GM04503 (cell line): ENCODE measurements at places on chromosomes 5 and 9.

DNA sequence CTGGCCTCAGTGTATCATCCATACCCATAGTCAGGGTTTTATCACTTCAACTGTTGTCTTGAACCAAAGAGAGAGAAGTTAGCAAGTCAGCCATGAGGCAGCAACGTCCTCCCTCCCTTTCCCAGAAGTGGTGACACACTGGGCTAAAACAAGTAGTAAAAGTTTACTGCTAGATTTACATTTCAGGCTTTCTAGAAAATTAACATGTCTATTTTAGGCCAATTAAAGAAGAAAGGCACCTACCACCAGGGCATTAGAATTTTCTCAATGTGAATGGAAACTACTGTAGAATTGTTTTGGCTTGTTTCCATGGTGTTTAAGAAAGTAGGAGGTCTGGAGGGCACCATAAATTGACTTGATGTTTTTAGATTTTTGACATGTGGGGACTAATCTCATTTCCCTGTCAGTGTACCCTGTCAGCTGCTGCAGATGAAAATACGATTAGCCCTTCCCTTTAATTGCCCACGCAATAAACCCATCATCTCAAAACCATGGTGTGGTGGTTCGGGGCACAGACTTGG is 121.8 kb upstream of the ELL2 start:
- DNase-seq: peak; percentile 47

DNA sequence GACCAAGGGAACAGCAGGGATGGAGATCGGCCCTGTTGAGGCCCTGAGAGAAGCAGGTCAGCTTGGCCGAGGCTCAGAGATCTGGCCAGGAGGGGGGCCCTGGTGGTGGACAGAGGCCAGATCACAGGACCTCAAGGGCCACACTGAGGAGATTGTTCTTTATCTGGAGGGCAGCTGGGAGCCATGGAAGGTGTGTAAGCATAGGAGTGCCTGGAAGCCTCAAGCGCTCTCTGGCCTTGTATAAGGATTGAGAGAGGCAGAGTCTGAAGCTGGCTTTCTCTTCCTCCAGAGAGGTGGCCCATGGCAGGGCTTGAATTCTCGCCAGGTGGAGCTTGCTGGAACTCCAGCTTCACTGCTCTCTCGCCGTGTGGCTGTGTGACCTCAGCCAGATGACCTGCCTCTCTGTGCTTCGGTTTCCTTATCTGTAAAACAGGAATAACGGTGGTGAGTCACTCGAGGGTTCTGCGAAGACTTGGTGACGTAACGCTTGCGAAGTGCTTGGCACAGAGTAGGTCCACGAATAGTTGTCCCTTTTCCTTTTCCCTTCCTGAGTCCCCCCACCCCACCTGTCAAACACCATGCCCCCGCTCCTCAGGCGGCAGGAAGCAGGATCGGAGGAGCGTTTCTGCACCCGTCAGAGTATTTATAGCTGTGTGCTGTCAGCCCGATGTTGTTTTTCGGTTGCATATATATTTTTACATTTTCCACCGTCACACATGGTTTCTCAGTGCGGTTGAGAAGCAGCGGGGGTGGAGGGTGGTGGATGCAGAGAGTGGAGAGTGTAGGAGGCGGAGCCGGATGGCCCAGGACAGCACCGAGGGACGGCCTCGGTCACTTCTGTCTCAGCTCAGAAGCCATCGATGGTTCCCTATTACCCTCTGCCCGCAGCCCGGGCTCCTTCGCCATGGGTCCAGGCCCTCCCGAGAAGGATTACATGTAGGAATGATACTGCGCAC is 17.0 kb upstream of the CRB2 start:
- no peak for DNase-seq

- no peak for DNase-seq
Measured at GRCh38 chr5:57172466-57173318, 1.2 kb upstream of the GPBP1 start.

GRCh38 chr5:5881294-5881693 is 458.8 kb downstream of the ICE1 start:
- DNase-seq: no peak

DNA sequence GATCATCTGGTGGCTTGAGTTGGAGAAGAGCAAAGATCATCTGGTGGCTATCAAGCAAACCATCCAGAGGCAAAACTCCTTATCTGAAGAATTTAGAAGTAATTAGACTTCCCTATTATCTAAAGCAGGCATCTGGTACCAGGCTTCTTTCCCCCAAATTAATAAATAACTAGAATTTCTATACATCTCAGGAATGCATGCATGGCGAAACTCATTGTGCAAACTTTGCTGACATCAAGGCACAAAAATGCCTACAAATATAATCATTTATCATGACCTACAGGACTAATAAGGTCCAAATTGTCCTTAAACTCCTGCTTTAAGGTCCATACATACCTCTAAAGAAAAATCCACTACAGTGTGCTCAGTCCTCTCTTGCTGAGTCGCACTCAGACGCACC is 6.0 kb downstream of the OR13D1 start:
- no peak for DNase-seq

GRCh38 chr5:134503088-134503936 is 22.2 kb upstream of the JADE2 start:
- DNase-seq: peak; percentile 95

- no peak for DNase-seq
Measured at GRCh38 chr5:118249386-118249785, 739.0 kb downstream of the DTWD2 start.

GRCh38 chr9:137058521-137059234 is 4.8 kb upstream of the ENTPD2 start:
- no peak for DNase-seq

DNA sequence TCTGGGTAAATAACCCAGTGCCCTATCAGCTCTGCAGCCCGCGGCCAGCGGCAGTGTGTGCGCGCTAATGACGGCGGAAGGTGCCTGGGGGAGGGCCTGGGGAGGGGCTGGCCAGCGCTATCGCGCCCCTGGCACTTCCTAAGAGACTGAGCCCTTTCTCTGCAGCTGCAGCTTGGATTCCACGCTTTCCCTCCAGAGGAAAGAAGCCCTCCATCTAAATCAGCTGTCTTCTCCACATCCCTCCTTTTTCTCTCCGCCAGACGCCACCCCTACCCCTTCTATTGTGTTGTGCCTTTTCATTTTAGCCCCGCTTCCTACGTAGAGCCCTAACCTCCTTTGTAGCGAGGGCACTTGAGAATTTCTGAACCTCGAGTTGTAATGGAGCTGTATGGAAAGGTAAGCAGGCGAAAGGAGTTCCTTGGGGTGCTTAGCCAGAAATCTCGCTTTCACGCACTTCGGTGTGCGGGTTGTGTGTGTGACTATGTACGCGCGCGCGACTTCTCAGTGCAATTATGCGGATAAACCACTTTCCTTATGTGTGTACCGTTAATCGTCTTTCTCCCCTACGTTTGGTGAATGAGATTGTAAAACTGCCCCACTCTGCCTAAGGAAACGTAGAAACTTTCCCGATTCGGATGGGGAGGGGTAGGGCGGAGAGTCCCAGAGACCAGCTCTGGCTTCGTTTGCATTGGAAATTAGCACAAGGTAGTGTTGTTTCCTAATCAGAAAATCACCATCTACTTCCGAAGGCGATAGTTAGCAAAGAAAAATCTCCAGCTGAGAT is 664 bp upstream of the RAB3C start:
- no peak for DNase-seq

DNA sequence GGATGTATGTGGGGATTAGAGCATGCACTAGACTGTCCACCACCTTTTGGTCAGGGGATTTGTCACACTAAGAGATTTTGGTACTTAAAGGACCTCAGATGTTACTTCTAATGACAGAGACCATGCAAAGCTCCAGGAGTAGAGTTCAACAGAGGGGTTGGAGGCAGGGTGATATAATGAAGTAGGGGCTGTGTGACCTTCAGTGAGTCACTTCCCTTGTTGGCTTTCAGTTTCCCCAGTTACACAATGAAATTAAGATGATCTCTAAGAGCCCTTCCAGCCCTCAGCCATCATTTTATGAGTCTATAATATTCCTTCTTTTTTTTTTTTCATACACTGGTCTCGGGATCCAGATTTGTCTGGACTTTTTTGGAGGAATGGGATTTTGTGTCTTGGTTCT is 26.8 kb downstream of the GLRA1 start:
- DNase-seq: no peak

DNA sequence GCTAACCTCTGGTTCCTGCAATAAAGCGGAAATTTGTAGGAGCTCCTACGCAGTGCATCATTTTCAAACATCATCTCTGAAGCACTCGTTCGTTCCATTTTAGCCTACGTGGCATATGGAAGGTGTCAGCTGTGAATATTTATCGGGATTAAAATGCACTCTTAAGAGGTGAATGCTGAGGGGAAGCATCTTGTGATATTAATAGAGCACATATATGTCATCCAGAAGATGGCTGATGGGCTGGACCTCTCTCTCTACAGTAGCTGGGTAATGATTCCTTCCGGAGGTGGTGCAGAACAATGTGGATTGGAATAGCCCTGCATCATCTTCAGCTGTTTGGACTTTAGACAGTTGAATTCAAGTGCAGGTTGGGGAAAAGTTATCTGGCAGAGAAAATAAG is 478.7 kb downstream of the DMAC1 start:
- DNase-seq: no peak

DNA sequence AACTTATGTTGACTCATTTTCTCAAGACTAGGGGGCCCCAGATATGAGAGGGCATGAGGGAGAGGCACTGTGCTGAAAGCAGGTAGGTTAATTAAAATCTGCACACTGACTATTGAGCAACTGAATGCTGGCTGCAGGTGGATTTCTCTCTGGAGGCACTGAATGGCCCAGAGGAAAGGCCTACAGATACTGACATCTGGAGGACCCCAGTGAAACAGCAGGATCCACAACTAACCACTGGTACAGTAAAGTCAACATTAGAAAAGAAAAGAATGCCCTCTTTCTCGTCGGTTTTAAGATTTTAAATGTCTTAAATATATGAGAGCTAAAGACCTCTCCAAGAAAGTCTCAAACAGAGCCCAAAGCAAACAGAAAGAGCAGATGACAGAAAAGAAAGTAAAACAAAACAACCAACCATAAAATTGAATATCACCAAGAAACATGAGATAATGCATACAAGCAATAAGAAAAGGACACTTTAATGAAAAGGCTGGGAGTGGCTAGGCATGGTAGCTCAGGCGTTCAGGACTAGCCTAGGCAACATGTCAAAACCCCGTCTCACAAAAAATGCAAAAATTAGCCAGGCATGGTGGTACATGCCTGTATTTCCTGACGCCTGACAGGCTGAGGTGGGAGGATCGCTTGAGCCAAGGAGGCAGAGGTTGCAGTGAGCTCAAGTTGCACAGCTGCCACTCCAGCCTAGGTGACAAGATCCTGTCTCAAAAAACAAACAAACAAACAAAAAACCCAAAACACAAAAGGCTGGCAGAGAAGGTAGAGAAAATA is 43.3 kb downstream of the PUM3 start:
- DNase-seq: no peak

- DNase-seq: no peak
Measured at GRCh38 chr9:133496861-133497842, 18.3 kb upstream of the SLC2A6 start.

- no peak for DNase-seq
Measured at GRCh38 chr9:98869078-98869745, 61.7 kb downstream of the GALNT12 start.

DNA sequence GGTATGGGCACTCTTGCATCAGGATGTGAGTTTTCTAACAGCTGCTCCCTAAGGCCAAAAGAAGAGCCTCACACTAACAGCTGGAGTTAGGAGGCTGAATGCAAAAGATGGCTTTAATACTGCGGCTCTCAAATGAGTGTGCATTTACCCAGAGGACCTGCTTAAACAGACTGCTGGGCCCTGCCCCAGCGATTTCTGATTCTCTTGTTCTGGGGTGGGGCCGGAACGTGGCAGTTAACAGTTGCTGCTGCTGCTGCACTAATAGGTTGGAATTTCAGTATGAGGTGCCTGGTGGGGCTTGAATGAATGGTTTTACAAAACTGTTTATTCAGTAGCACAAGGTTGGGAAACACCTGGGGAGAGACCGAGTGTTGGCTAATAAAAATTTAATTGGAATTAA is 26.1 kb downstream of the HMGCR start:
- no peak for DNase-seq

- no peak for DNase-seq
Measured at GRCh38 chr5:6568383-6568782, 64.5 kb downstream of the NSUN2 start.

DNA sequence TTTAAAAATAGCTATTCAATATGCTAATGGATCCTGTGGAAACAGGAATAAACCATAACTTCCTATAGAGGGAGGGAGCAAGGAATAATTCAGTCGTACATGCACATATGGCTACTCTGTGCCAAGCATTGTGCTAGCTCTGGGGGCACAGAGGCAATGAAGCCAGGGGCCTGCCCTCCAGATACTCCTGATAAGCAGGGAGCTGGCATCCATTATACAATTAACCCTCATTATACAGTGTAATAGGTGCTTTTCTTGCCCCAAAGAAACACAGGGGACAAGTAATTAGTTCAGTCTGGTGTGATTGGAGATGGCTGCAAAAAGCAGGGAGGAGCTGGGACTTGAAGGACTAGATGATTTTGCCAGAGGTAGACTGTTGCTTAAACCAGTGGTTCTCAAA is 200.4 kb downstream of the SREK1 start:
- no peak for DNase-seq
